Activated CD8-positive, alpha-beta memory T cell treated with anti-CD3 and anti-CD28 coated beads, Interleukin-2, amount 50 U/mL, for 48 hours (primary cell): ENCODE measurements at places on chromosomes 4 and X.

DNA sequence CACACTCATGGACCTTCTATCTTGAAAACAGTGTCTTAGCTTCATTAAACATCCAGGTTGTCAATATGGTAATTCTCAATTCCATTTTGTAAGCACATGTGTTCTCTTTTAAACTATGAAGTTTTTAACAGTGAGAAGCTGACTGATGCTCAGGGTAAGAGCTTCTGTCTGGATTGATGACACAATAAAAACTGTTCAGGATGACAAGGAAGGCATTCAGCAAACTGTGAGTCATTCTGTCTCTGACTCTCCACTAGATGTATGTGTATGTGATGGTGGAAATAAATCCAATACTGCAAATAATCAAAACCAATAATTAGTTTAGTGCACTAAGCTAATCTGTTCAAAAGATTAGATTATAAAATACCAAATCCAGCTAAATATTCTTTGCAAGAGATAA is 115.3 kb upstream of the ARX start:
- no peak for DNase-seq

- no peak for DNase-seq
Observed at GRCh38 chr4:155768370-155768769, 9.5 kb downstream of the GUCY1B1 start.

GRCh38 chr4:101229116-101229515 is 118.2 kb downstream of the PPP3CA start:
- no peak for DNase-seq

DNA sequence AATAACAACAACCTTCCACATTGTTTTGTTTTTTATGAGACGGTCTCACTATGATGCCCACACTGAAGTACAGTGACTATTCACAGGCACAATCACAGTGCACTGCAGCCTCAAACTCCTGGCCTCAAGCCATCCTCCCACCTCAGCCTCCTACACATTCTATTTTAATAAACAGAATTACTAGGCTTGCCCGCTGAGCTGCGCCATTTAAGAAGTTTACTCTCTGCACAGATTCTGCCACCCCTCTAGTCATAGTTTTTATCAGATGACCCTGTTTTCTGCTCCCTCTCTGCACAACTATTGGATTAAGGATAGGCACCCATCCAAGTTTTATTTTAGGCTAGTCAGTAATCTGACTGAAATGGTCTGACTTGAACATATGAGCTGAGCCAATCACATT is 11.3 kb upstream of the COX18 start:
- DNase-seq = no peak

DNA sequence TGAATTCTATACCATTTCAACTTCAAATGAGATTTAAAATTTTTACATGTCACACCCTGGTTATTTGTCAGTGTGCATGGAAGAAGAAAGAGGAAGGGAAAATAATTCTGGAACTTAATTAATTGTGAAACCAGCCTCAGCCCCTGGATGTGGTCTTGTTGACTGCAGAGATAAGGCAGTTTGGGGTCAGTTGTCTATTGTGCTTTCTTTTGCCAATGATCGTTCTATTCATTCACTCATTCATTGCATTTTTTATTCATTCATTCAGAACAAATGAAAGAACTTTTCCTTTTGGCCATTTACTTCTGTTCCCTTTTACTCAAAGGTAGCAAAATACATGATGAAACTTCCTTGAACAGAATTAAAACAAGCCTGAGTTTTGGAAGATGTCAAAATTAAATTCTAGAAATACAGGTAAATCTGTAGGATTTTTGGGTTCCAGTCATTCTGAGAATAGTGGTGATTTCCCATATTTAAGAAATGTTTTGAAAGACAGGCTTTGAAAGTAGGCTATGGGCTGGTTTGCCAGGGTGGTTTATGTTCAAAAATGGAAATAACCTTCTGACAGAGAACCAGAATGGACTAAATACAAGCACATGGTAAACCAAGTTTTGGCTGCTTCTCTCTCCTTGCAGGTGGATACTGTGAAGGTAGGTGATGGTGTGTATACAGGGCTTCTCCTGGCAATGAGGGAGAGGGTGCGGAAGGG is 35.7 kb downstream of the PARM1 start:
- no peak for DNase-seq

DNA sequence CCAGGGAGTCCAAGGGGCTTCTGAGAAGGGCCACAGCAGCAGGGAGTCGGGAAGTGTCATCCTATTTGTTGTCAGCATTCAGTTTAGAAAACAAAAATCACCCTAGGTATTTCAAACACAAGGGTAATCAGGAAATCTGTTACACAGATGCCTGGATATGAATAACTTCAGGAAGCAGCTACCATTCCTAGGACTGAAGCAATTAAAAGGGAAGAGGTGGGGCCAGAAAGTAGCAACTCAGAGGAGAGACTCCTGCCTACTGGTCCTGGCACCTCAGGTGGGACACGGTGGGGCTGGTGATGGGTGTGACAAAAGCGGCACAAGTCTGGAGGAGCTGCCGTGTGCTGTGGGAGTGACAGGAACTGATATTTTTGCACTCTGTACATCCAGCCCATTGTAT is 107.9 kb downstream of the PDGFRA start:
- no peak for DNase-seq

DNA sequence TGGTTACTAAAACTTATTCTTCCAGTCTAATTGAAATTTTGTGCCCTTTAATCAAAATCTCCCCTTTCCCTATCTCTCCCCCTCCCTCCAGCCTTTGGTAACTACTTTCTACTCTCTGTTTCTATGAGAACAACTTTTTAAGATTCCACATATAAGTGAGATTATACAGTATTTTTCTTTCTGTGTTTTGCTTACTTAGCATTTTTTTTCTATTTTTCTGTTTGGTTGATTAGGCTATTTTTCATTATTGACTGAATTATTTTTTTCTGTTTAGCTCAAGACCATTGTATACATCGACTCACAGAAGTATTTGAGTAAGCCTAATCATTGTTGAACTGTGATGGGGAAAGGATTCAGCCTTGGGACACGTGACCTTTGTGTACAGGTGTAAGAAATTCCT is 116.4 kb downstream of the PHEX start:
- DNase-seq = no peak

DNA sequence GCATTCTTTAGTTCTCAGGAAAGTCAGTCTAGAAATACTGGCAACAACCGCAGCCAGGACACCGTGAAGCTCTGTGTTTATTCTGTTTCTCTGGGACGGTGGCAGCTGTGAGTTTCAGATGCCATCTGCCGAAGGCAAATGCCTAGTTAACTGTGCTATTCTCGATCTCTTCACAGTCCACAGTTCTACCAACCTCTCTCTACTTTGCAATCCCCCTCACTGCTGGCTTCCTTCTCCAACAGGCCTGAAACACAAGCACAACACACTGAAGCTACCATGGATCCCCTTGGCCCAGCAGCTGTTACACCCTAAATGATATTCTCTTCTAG is 118.8 kb downstream of the ZNF827 start:
- DNase-seq = no peak

- DNase-seq = no peak
Observed at GRCh38 chr4:140049849-140050637, 103.9 kb downstream of the MAML3 start.

- no peak for DNase-seq
Observed at GRCh38 chr4:138406876-138407275, 164.7 kb upstream of the SLC7A11 start.

- DNase-seq = no peak
Observed at GRCh38 chr4:1756893-1757779, 35.8 kb downstream of the TACC3 start.

DNA sequence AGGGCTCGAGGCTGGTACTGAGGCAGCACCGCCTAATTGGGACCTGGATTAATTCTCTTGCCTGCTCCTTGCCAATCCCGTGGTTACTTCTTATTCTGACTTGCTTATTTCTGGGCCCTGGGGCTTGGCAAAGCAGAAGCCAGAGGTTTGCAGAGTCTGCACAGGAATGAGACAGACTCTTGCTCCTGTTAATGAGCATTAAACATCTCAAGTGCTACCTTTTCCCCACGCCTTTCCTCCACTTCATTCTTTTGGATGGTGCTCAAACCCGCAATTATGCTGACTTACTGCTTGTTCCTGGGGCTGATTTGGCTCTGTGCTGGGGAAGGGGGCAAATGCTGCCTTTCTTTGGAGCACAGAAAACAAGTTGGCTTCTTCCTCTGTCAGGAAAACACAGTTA is 16.5 kb upstream of the STOX2 start:
- DNase-seq = no peak

GRCh38 chrX:9737363-9737762 is 28.3 kb downstream of the GPR143 start:
- DNase-seq = no peak

GRCh38 chr4:156100651-156101050 is 147.0 kb upstream of the CTSO start:
- no peak for DNase-seq

- DNase-seq = no peak
Observed at GRCh38 chr4:54568184-54568583, 89.6 kb upstream of the KIT start.

DNA sequence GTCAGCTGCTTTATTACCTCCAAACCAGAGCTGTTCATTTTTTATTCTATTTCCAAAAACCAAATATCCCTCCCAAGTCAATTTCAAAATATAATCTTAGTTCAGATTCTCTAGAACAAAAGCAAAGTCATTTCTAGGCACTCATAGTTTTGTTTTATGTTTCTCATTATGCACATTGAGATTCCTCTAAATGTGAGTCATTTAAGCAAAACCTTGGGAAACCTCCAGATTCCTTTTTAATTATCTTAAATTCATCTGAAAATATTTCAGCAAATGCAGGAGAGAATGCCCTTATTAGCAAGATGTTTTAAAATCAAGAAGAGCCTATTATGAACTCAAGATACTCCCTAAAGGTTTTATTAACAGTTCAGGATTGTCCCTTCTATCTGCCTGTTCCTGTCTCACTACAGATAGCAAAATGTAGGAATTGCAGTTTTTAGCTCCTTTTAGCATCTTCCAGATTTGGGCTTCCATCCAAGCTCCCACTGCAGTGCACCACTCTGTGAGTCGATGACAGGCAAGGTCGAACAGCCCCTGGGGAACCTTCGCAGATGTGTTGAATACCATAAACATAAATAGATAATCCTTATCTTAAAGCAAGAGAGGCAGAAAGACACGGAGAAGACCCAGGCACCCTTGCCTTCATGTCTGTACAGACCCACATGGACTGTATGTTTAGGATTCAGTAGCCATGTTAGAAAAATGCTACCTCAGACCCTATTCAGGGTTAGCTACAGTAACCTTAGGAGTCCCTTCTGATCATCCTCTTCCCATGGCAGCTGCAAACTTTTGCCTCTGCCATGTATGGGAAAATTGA is 11.3 kb upstream of the SLC9A7 start:
- no peak for DNase-seq

DNA sequence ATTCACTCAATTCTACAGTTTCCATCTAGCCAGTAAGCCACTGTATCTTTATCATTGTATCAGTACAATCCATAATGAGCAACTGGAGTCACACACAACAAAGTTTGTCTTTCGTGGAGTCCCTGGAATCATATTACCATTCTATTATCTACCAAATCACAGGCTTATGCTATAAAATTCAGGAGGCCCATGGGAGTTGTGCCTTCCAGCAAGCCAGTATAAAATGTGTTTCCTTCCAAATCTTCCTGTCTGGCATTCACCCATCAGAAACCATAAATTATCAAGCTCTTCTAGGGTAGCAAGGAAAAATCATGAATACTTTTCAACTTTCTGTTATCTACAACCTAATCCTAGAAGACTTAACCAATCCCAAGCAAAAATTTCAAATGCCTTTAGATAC is 1383.3 kb upstream of the PCDH7 start:
- DNase-seq = no peak

DNA sequence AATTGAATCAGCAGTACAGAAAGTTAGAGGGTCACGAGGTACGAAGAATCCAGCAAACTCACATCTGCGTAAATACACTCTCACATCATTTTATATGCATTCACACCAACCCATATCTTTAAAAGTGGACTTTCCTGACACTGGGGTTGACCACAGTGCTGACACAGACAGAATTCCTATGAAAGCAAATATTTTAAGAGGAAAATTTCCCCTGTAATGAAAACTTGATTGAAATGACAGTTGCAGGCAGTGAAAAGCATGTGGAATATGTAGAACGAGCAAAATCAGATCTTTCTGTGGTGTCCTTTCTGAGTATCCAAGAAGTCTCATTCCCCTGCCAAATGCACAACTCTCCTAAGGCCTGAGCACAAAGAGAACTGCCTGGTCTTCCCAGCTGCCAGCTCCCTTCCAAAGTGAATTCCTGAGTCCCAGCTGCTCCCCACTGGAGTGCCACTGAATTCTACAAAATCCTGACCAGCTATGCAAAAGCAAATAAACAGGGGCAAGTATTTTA is 50.5 kb upstream of the FAM9C start:
- DNase-seq = no peak

DNA sequence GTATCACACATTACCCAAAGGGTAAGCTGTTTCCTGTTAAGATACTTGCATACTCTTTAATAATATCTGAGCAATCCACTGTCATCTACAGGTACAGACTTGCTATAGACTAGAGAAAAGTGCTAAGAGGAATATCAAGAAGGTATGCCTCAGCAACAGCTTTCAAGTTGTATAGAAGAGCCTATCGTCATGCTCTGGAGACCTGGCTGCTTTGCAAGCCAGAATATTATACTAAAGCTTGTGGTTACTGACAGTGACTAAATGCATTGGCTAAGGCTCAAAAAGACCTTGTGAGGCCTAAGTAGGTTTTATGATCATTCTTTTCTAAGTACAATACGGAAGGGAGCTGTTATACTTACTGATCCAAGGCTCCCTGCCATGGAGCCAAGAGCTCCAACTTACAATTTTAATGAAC is 11.3 kb downstream of the LAMP2 start:
- no peak for DNase-seq

DNA sequence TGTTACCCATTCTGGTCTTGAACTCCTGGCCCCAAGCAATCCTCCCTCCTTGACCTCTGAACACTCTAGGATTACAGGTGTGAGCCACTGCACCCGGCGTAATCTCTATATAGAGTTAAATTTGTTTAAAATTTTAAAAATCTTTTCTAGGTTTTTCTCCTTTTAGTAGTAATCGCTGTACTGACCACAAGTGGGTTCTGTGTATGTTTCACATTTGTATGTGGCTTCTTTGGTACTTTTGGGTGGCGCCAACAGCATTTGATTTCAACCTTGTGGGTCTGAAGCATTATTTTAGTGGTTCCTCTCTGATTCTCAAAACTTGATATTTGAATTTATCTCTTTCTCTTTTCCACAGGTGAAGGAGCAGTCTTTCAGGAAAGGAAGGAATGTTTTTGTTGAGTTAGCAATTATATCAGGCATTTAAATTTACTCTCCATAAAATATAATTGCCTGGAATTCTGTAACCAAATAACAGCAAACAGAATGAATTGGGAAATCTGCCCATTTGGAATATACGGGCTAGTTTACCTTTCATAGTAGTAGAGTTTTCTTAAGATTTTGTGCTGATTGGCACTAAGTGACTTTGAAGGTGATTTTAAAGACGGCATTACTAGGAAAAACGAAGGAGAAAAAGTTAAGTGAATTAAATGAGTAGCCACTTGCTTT is 29.5 kb downstream of the ARHGAP10 start:
- no peak for DNase-seq

DNA sequence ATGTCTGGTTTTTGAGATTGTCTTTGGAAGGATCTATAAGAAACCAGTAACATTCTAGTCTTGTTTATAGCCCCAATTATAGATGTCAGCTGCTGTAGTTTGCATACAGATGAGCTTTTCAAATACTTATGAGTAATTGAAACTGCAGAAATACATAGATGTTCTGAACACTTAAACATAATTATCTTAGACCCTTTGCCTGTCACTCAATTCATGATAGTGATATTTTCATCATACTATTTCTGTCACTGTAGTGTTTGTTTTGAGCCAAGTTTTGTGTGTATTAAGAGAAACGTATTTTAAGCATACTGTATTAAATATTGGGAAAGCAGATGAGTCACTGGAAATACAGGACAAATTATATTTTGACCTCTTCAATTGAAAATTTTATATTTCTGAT is 69.8 kb upstream of the SMARCA5 start:
- DNase-seq = no peak
